ENCODE measurements at places on chromosomes 2 and 18. TPM values are rescaled to one million over a fixed set of nuclear protein-coding genes. Genes with fewer than 3 reads are reported as not detected.

GRCh38 chr2:25853038-25853638 is 25.1 kb downstream of the ASXL2 start:
- no peaks in the 10 kb centered on the region for H3K36me3 ChIP-seq
- H3K27me3 ChIP-seq: no peaks in the 10 kb centered on the region
- peaks cover 10% of the 10 kb centered on the region for H3K4me1 ChIP-seq
- H3K27ac ChIP-seq: no peak overlapping the region

The OSR1 gene
- 180 TPM for total RNA-seq

DNA sequence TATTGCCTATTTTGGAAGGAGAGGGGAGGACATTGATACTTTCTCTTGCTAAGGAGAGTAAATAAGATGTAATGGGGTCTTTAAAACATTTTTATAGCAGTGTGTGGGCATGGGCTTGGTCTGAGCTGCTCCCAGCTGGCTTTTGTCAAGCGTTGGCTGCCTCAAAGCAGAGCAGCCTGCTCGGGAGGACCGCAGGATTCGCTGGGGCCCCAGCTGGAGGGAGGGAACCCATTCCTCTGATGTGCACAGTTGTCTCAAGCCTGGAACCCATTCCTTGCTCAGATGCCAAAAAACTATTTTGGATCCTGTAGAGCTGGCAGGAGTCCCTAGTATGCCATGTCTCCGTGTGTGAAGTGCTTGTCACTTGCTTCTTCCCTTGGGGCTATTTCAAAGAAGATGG is 59.4 kb upstream of the RMDN2 start:
- no peaks in the 10 kb centered on the region for H3K27me3 ChIP-seq
- peaks cover 27% of the 10 kb centered on the region for H3K4me1 ChIP-seq
- no peak for DNase-seq
- H3K36me3 ChIP-seq: no peaks in the 10 kb centered on the region
- H3K4me3 ChIP-seq: no peak overlapping the region
- H3K27ac ChIP-seq: no peak overlapping the region

The SNORC gene
- 0.41 TPM for total RNA-seq

The SKOR2 gene
- total RNA-seq: not detected

DNA sequence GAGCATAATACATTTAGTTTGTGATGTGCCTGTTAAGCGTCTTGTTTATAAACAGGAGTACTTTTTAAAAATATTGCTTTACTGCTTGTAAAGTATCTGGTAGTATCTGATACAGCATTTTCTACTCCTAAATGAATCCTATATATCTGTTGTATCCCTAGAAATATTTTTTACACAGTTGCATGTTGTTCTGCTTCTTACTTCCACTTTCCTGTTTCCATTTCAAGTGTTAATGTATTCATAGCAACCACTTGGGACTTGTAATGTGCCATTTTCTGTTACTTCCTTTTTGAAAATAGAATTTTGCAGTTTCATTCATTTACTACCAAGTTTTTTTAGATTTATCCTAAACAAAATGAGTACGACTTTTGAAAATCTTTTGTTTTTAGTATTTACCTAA is 24.9 kb downstream of the CCNT2 start:
- no peak overlapping the region for H3K27ac ChIP-seq
- no peak overlapping the region for H3K4me3 ChIP-seq

The IL1RL2 gene
- 0.68 TPM for total RNA-seq

The DLGAP1 gene
- total RNA-seq: 7.3 TPM

DNA sequence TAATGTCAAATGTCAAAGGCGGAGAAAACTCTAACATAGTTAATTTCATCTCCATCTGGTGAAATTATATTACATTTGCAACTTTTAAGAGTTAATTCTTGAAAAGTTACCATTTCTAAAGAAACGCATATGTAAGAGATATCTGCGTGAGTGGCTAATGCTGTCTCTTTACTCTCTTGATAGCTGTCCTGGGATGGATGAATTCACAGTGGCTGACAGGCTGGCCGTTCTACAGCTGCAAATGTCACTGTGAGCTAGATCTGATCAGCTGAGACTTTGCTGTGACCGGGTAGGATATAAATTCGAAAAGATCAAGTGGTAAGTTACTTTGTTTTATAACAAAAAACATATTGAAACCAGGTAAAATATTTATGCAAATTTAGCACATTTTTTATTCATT is 557.1 kb upstream of the DDX18 start:
- no peak overlapping the region for H3K4me3 ChIP-seq
- H3K27me3 ChIP-seq: no peaks in the 10 kb centered on the region
- no peaks in the 10 kb centered on the region for H3K4me1 ChIP-seq
- no peaks in the 10 kb centered on the region for H3K36me3 ChIP-seq

- no peaks in the 10 kb centered on the region for H3K36me3 ChIP-seq
- no peak overlapping the region for H3K27ac ChIP-seq
- peaks cover 11% of the 10 kb centered on the region for H3K4me1 ChIP-seq
Measured at GRCh38 chr18:48445540-48445939, 36.4 kb upstream of the ZBTB7C start.

- DNase-seq: no peak
- no peaks in the 10 kb centered on the region for H3K36me3 ChIP-seq
- no peaks in the 10 kb centered on the region for H3K27me3 ChIP-seq
- H3K4me3 ChIP-seq: no peak overlapping the region
Measured at GRCh38 chr18:39058386-39059000, 1492.9 kb upstream of the CELF4 start.

DNA sequence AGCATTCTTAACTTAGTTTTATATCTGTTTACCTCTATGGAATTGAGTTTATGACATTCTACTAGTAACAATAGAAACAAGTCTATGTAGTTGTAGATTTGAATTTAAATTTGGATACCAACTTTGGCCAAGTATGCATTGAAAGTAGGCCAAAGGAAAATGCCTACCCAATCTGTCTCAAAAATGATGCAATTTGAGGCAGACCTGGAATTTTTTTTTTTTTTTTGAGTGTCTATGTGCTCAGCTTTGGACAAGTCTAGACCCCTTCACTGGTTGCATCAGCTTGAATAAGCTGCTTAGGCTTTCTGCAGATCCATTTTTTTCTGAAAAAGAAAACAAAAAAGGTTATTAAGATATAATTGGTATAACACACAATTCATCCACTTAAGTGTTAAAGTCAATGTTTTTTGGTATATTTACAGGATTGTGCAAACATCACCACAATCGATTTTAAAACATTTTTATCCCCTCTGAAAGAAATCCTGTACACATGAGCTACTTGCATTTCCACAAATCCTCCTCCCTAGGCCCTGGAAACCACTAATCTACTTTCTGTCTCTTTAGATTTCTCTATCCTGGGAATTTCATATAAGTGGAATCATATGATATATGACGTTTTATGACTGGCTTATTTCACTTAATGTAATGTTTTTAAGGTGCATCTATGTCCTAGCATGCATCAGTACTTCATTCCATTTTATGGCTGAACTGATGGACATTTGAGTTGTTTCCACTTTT is 185.1 kb upstream of the CCDC68 start:
- H3K4me1 ChIP-seq: no peaks in the 10 kb centered on the region
- no peak overlapping the region for H3K27ac ChIP-seq
- H3K36me3 ChIP-seq: no peaks in the 10 kb centered on the region
- no peaks in the 10 kb centered on the region for H3K27me3 ChIP-seq
- DNase-seq: no peak

The SULT1C3 gene
- not detected for total RNA-seq

DNA sequence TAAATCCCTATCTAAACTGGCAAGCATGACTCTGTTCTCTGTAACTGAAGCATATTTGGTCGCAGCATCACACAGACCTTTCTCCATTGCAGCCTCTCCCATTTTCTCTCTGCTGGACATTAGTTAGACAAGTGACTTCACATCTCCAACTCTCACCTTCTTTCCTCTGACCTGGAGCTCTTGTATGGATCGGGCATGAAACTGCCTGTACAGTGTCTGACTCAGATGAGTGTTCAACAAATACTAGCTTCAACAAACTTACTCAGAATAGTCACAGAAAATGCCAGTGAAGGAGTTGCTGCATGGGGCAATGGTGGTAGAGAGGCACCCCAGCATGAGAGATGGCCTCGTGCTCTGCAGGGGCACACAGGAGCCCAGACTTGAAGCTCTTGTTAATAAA is 104.7 kb upstream of the COPS8 start:
- no peak overlapping the region for H3K4me3 ChIP-seq
- H3K4me1 ChIP-seq: no peaks in the 10 kb centered on the region
- H3K27me3 ChIP-seq: no peaks in the 10 kb centered on the region
- no peak overlapping the region for H3K27ac ChIP-seq
- DNase-seq: no peak

The CRACDL gene
- total RNA-seq: 1.9 TPM

GRCh38 chr18:75393721-75394120 is 33.8 kb downstream of the SMIM21 start:
- no peaks in the 10 kb centered on the region for H3K36me3 ChIP-seq
- H3K4me3 ChIP-seq: no peak overlapping the region
- H3K4me1 ChIP-seq: no peaks in the 10 kb centered on the region
- no peak for DNase-seq
- H3K27me3 ChIP-seq: no peaks in the 10 kb centered on the region

The EFHD1 gene
- 211 TPM for total RNA-seq

- no peak for DNase-seq
- H3K4me3 ChIP-seq: no peak overlapping the region
- H3K36me3 ChIP-seq: no peaks in the 10 kb centered on the region
- no peaks in the 10 kb centered on the region for H3K4me1 ChIP-seq
- no peak overlapping the region for H3K27ac ChIP-seq
Measured at GRCh38 chr2:234555616-234556249, 58.9 kb upstream of the ARL4C start.

The NT5C1B gene
- total RNA-seq: not detected

The EN1 gene
- total RNA-seq: not detected

The UGT1A4 gene
- not detected for total RNA-seq

GRCh38 chr2:241320394-241320793 is 4.7 kb downstream of the SEPTIN2 start:
- no peak overlapping the region for H3K27ac ChIP-seq
- H3K4me3 ChIP-seq: no peak overlapping the region
- peaks cover 84% of the 10 kb centered on the region for H3K4me1 ChIP-seq
- no peak for DNase-seq

GRCh38 chr2:20173496-20174402 is 51.2 kb downstream of the SDC1 start:
- DNase-seq: no peak
- no peak overlapping the region for H3K4me3 ChIP-seq
- no peaks in the 10 kb centered on the region for H3K27me3 ChIP-seq
- no peaks in the 10 kb centered on the region for H3K4me1 ChIP-seq
- no peak overlapping the region for H3K27ac ChIP-seq

DNA sequence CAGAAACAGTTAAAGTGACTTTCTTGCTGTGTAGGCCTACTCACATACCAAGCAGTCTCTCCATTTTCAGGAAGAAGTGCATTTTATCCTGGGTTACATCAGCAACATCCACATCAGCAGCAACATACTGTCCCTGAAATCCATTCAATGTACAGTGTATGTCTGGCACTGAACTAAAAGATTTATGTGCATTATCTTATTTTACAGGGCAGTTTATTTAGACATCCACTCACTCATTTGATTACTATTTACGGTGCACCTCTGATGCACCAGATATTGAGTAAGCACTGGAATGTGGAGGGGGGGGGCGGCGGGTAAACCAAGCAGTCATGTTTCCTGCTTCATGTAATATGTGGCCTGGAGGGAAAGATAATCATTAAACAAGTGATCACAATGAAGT is 1128.2 kb downstream of the BCL11A start:
- no peak overlapping the region for H3K27ac ChIP-seq
- no peaks in the 10 kb centered on the region for H3K4me1 ChIP-seq
- H3K4me3 ChIP-seq: no peak overlapping the region
- no peaks in the 10 kb centered on the region for H3K27me3 ChIP-seq
- DNase-seq: no peak

DNA sequence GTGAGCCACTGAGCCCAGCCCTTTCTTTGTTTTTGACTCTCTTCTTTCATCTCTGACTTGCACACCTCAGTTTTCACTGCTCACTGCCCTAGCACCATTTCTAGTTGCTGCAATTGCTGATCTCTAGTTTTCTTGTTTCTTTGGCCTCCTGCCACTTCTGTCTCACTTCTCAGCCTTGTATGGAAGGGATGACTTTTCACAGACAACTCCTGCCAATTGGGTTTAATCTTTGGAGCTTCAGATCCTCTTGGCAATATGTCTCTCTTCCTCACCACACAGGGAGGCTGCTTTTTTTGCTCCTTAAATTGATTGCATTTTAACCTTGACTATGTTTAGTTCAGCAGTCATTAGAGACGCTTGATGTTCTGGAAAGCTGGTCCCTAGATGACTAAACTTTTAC is 323.1 kb downstream of the CTNNA2 start:
- no peak overlapping the region for H3K4me3 ChIP-seq
- no peaks in the 10 kb centered on the region for H3K4me1 ChIP-seq
- DNase-seq: no peak
- no peaks in the 10 kb centered on the region for H3K27me3 ChIP-seq
- H3K27ac ChIP-seq: no peak overlapping the region

The CPO gene
- total RNA-seq: not detected

- no peaks in the 10 kb centered on the region for H3K36me3 ChIP-seq
- DNase-seq: no peak
Measured at GRCh38 chr2:10272464-10272863, 30.2 kb upstream of the HPCAL1 start.

The PPP1R7 gene
- total RNA-seq: 28.9 TPM

GRCh38 chr18:78156466-78156865 is 823.2 kb upstream of the SALL3 start:
- H3K4me1 ChIP-seq: no peaks in the 10 kb centered on the region
- no peak for DNase-seq
- H3K4me3 ChIP-seq: no peak overlapping the region
- no peaks in the 10 kb centered on the region for H3K36me3 ChIP-seq

DNA sequence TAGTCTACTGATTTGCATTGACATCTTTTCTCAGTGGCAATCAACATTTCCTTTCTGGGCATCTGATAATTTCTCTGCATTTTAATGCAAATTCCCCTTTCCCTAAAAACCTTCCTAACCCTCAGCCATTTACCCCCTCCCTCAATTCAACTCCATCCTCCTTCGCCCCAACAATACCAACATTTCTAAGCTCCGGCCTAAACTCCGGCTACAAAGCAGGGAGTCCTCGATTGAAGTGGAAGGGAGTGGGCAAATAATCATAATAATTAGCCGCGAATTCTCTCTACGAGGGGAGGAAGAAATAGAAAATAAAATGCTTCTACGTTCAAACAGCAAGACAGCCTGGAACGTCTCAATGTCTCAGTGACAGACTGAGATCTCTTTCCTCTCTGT is 4.6 kb downstream of the BCL11A start:
- no peak for DNase-seq
- peaks cover 38% of the 10 kb centered on the region for H3K4me1 ChIP-seq
- H3K36me3 ChIP-seq: no peaks in the 10 kb centered on the region

- H3K4me3 ChIP-seq: no peak overlapping the region
- H3K27me3 ChIP-seq: no peaks in the 10 kb centered on the region
- no peaks in the 10 kb centered on the region for H3K36me3 ChIP-seq
- H3K27ac ChIP-seq: no peak overlapping the region
Measured at GRCh38 chr2:57615855-57616556, 430.6 kb upstream of the VRK2 start.

The CCDC93 gene
- 21.7 TPM for total RNA-seq

- H3K27me3 ChIP-seq: no peaks in the 10 kb centered on the region
- no peak overlapping the region for H3K4me3 ChIP-seq
- no peak overlapping the region for H3K27ac ChIP-seq
- no peaks in the 10 kb centered on the region for H3K36me3 ChIP-seq
- DNase-seq: no peak
- H3K4me1 ChIP-seq: no peaks in the 10 kb centered on the region
Measured at GRCh38 chr2:30914456-30914855, 107.2 kb upstream of the CAPN13 start.

The CCBE1 gene
- total RNA-seq: 1.8 TPM

- H3K4me1 ChIP-seq: peaks cover 26% of the 10 kb centered on the region
- no peak for DNase-seq
- no peak overlapping the region for H3K27ac ChIP-seq
- H3K27me3 ChIP-seq: no peaks in the 10 kb centered on the region
- no peak overlapping the region for H3K4me3 ChIP-seq
- H3K36me3 ChIP-seq: no peaks in the 10 kb centered on the region
Measured at GRCh38 chr2:160321006-160321405, 120.9 kb upstream of the ITGB6 start.
